ENCODE measurements at places on chromosomes 4 and X. TPM values are rescaled to one million over a fixed set of nuclear protein-coding genes. Genes with fewer than 3 reads are reported as not detected.
A peak's percentile ranks its signal among the peaks of the same experiment; 100 is the strongest.

TMEM128 gene
- 37.5 TPM for polyA plus RNA-seq

DUX4 gene
- not detected for polyA plus RNA-seq

ATP8A1 gene
- 16.7 TPM for polyA plus RNA-seq

TAF9B gene
- polyA plus RNA-seq: 12.3 TPM

CCKAR gene
- not detected for polyA plus RNA-seq

RPS6KA6 gene
- polyA plus RNA-seq: 0.13 TPM

SYN1 gene
- not detected for polyA plus RNA-seq

SLC2A9 gene
- polyA plus RNA-seq: 1.3 TPM

PACRGL gene
- 3.9 TPM for polyA plus RNA-seq

MUC7 gene
- polyA plus RNA-seq: not detected

FABP2 gene
- polyA plus RNA-seq: not detected

RAB33A gene
- polyA plus RNA-seq: 1.0 TPM

GLUD2 gene
- 0.55 TPM for polyA plus RNA-seq

SGMS2 gene
- not detected for polyA plus RNA-seq

MAGEC2 gene
- not detected for polyA plus RNA-seq

NIPAL1 gene
- not detected for polyA plus RNA-seq

PAQR3 gene
- 8.2 TPM for polyA plus RNA-seq

TEX13C gene
- not detected for polyA plus RNA-seq

SPON2 gene
- polyA plus RNA-seq: 1.5 TPM

UGT8 gene
- 11.6 TPM for polyA plus RNA-seq

SPACA5 gene
- not detected for polyA plus RNA-seq

SORCS2 gene
- not detected for polyA plus RNA-seq

ARHGAP24 gene
- 131 TPM for polyA plus RNA-seq

GRCh38 chrX:129091097-129091496 lies 432.2 kb downstream of the SMARCA1 start:
- no peak for DNase-seq

DNA sequence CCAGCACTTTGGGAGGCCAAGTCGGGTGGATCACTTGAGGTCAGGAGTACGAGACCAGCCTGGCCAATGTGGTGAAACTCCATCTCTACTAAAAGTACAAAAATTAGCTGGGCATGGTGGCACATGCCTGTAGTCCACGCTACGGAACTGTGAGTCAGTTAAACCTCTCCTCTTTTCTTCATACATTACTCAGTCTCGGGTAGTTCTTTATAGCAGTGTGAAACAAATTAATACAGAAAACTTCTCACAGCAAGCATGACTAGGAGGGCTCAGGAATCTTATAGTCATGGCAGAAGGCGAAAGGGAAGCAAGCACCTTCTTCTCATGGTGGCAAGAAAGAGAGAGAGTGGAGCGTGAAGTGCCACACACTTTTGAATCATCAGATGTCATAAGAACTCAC lies 358.9 kb downstream of the NLGN4X start:
- DNase-seq: no peak

DNA sequence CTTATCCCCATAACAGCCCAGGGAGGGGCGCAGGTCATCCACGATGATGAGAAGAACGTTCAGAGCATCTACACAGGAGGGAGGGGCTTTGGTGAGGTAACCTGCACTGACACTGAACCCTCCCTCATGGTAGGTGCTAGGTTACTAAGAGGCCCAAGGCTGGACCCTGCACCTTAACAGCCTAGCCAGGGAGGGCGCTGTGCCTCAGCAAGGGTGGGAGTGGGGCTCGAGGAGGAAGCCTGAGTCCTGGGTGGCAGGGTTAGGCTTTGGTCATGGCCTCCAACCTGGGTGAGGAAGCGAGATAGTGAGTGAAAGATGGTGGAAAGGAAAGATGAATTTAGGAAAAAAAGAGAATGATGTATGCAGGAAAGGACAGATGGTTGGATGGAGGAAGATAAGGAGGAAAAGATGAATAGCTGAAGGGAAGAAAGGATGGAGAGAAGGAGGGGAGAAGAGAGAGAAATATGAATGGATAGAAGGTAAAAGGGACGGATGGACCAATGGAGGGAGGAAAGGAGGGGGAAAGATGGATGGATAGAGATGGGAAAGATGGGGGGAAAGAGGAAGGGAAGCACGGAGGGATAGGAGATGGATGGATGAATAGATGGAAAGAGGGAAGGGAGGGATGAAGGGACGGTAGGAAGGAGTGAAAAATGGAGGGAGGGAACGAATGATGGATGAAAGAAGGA lies 736 bp downstream of the IDS start:
- DNase-seq: peak; percentile 37

- no peak for DNase-seq
These were observed 84.3 kb downstream of the NBDY start for GRCh38 chrX:56813318-56813837.

- DNase-seq: no peak
These were observed 518 bp upstream of the SAT1 start for GRCh38 chrX:23782455-23782854.

- DNase-seq: peak; percentile 9
These were observed 16.0 kb downstream of the MEPE start for GRCh38 chr4:87848622-87849351.

DNA sequence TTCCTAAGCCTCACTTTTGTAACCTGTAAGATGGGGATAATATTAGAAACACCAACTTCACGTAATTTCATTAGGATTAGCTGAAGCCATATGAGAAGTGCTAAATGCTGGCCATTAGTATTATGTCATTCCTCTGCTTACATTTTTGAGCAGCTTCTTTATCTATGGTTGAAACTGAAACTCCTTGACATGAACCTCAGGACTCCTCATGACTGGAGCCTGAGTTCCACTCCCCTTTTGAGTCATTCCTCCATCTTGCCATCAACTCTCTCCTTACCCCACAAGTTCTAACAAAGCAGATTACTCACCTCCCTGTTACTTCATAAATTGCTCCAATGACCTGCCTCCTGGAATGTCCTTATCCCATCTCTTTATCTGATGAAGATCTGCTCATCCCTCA lies 123.2 kb upstream of the KCNIP4 start:
- DNase-seq: no peak

- DNase-seq: no peak
These were observed 544.3 kb upstream of the CNKSR2 start for GRCh38 chrX:20829665-20830491.

DNA sequence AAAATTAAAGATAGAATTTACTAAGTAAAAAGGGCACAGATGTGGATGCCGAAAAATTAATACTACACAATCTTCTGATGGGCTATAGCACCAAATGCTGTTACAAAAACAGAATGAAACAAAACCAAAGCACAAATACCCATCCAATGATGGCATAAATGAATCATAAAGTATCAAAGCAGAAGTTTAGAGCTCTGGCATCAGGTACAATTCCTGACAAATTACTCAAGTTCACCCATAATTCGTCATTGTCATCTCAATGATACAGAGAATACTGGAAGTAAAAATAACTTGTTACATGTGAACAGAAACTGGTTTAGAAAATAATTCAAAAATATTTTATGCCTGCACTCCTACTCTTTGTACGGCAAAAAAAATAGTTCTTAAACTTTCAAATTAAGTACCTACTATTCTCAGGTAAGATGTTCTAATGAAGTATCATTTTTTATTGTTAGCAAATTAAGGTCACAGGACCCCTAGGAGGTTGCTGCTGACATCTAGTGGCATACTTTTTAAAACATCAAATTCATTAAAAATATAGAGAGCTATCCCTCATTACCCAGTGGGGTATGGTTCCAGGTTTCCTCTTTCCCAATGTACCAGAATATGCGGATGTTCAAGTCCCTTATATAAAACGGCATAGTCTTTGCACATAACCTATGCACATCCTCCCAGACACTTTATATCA lies 126.1 kb downstream of the INPP4B start:
- DNase-seq: no peak

DNA sequence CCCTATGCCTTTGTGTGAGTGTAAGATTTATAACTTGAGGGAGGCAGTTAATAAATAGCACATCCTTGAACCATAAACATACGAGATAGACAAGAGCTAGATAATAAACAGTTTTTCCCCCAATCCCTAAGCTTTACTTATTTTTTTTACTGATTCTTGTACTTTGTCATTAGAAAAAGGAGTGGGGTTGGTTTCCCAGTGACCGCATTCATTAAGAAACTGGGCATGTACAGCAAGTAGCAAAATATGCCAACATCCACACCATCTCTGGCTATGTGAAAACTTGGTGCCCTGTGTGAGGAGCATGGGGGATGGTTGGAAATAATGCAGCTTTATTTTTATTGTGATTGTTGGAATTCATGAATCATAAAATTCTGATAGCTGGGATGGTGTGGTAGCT lies 176.2 kb downstream of the CBR4 start:
- DNase-seq: no peak

DNA sequence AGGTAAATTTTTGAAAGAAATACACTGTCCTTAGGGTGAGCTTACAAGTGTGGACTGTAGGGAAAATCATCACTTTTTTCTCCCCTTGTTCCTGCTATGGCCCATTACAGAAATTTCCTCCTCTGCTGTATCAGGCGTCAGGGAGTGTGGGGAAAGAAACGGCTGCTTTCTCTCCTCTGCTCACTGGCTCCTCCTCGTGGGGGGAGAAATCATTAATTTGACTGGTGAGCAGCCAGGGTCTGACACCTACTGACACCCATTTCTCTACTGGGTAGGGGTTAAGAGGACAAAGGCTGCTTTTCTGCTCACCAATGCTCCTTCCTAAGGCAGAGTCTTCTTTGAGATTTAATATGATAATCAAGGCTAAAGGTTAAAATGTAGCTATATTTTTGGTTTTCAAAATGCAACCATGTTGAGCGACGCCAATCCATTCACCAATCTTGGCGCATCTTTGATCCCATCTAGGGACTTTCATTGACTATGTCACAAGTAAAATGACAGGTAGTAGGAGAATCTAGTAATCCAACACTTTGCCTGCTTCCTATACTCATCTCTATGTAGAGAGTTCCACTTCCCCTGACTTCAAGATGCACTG lies 25.1 kb downstream of the SETD7 start:
- peak; percentile 50 for DNase-seq

DNA sequence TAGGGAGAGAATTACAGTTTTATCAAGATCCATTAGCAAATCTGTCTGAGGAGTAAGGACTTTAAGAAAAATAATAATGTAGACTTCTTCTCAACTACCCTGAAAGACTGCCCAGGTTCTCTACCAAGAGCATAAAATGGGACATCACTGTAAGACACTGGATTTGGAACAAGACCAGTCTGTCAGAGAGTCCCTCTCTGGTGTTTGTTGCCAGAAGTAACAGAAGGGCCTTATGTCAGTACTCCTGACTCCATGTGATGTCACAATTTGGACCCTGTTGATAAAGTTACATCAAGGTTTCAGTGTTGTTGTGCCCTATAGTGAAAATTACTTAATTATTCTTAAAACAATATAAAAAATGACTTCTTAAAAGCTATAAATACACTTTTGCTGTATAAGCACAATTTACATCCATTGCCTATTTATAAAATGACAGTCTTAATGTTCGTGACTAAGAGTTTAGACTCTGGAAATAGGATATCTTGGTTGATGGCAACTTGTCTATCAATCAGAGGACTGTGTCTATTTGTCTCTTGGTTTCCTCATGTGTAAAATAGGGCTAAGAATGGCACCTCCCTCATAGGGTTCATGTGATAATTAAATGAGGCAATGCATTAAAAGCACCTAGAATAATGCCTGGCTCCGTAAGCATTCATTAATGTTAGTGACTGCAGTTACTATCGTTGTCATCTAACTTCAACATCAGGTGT lies 57.8 kb downstream of the RS1 start:
- DNase-seq: no peak

GRCh38 chr4:42248972-42249371 lies 96.5 kb upstream of the BEND4 start:
- DNase-seq: no peak

- DNase-seq: no peak
These were observed 35.4 kb upstream of the DHRSX start for GRCh38 chrX:2536141-2536540.

GRCh38 chr4:138759554-138759902 lies 256.1 kb upstream of the NOCT start:
- DNase-seq: no peak

GRCh38 chr4:55561889-55562288 lies 15.2 kb upstream of the CLOCK start:
- DNase-seq: peak; percentile 40

DNA sequence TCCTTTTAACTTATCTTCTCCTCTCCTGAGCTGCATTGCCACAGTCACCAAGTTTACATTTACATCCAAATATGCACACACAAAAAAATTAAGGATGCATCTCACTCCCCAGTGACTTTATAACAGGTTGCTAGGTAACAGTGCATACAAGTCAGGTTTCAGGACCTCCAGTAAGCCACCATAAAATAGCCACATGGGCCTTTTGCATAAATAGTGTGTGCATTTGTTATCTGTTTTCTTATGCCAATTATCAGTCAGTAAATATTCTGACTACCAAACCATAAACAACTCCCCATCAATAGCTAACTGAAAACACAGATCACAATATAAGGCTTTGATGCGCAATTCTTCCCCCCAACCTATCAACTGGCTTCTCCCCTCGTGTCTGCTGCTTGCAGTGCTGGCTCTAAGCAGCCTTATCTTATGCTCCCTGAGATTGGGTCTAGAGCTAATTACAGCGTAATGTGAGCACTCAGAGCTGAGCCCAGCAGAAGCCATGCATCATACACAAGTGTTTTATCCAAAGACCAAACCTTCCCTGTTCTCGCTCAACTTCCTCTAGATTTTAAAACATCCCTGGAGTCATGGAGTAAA lies 55.4 kb downstream of the ZNF827 start:
- no peak for DNase-seq

DNA sequence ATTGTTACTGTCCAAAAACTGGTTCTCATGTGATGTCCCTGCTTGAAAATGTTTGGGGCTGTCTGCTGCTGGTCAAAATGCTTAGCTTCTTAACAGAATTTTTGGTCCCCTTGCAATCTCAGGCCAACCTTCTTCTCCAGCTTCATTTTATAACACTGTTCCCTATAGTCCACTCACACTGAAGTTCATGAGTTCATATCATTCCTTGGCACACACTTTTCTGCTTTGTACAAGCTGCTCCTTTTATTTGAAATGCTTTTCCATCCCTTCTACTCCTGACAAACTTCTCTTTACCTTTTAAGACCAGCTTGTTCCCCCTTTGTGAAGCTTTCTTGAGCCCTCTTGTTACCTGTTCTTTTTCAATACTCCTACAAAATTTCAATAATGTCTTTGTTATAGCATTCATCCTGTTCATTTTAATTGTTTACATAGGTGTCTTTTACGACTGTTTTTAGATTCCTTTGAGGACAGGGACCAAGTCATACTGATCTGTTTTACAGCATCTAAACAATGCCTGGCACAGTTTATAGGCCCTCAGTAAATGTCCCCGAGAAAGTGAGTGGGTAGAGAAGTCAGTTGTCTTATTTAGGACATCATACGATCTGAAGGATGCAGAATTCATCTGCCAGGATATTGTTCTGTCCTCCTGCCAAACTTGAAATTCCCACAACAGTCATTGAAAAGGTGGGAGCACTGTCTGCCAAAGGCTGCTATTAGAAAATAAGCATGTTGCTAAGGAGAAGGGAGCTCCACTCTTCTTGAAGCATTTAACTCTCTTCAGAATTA lies 134.4 kb upstream of the BMPR1B start:
- DNase-seq: no peak

- no peak for DNase-seq
These were observed 21.1 kb downstream of the KANTR start for GRCh38 chrX:53114864-53115549.

- DNase-seq: no peak
These were observed 56.4 kb upstream of the HHIP start for GRCh38 chr4:144589512-144589911.

GRCh38 chrX:21741869-21742701 lies 15.8 kb downstream of the SMPX start:
- DNase-seq: no peak
